ENCODE measurements at places on chromosomes 4 and X.

DNA sequence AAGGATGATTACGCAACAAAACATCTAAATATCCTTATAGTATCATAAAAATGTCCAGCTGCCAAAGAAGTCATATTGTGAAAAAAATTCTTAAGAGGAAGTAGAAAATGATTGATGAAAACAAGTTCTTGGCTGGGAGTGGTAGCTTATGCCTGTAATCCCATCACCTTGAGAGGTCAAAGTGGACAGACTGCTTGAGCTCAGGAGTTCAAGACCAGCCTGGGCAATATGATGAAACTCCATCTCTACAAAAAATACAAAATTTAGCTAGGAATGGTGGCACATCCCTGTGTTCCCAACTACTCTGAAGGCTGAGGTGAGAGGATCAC is 577.6 kb downstream of the KLHL13 start:
- no peak for DNase-seq

- no peak for DNase-seq
Measured at GRCh38 chr4:108355902-108356535, 187.3 kb upstream of the LEF1 start.

DNA sequence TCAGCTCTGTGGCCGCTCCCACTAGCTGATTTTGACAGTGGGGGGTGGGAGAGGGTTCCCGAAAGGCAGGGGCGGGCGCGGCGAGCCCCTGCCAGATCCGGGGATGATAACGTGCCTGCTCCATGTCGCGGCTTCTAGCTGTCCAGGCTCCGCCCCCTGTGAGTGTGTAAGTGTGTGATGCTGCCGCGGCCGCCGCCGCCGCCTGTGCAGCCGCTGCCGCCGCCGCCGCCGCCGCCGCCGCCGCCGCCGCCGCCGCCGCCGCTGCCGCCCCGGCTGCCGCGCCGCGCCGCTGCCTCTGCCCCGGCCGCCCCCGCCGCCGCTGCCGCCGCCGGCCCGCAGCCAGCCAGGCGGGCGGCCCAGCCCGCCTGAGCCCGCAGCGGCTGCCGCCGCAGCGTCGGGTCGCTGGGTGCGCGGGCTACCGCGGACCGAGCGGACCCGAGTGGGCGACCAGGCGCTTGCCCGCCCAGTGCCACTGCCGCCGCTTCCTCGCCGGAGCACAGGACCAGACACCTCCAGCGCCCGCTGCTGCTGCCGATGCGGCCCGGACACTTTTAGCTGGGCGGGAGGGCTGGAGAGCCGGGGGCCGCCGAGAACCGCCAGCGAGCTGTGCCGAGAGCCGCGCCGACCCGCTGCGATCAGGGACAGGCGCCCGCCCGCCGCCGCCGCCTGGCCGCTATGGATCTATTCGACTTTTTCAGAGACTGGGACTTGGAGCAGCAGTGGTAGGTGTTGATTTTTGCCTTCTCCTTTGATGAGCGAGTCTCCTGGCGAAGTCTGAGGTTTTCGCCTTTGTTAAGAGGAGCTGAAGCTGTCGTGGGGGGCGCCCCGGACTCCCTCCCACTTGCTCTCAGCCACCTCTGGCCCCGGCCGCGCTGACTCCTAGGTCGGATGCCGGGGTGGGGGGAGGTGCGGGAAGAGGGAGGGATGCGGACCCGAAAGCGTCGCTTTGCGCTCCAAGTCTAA is at the start of gene AFF2:
Gene AFF2, plus strand, starts transcription at position 195 of the 963 bp plus-strand sequence. Its CDS starts 481 bp downstream, at position 676.
- DNase-seq: peak; percentile 75

DNA sequence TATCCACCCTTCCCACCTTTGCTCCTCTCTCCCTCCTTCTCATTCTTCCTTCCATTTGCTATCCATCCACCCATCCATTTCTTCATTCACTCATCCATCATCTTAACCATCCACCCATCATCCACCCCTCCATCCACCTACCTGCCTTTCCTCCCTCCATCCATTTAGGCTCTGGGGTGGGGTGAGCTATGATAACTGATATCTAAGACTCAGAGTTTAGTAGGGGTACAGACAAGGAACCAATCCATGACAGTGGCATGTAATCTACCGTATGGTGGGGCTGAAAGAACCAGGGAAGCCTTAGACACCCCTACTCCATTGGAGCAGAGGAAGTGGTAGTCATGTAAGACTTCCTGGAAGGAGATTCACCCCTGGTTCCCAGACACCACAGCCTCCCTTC is 23.2 kb downstream of the PSAPL1 start:
- no peak for DNase-seq

DNA sequence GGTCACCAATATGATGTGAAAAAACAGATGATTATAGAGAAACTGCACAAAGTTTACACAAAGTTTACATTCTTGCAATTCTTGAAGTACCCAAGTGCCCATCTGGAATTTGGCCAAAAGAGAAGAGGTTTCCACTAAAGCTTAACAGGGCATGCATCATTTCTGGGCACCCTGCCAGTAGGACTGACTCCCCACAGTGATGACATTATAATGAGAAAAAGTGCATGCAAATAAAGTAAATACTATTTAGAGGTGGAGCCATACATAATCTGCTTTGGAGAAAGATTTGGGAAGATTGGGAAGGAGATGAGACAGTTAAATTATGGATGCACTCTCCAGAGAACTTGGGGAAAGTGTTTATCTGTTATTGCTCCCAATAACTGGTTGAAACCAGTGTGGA is 93.7 kb upstream of the TRPC3 start:
- no peak for DNase-seq

GRCh38 chrX:73728602-73729001 is 165.6 kb downstream of the CHIC1 start:
- no peak for DNase-seq

DNA sequence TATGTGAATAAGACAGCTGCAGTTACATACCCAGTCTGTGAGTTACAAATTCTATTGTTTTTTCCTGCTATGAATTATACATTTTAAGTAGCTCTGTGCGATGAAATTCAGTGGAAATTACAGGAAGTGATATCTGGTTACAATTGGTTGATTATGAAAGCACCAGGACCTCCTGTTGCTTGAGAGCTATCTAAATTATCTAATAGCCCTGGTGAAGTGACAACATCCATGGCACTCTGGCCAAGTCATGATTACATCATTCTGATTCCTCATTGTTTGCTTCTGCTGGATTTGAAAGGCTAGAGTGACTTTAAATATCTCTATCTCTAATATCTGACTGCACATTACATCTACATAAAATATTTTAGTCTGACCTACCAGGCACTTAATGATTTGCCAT is 515.0 kb downstream of the CFAP47 start:
- DNase-seq: no peak

DNA sequence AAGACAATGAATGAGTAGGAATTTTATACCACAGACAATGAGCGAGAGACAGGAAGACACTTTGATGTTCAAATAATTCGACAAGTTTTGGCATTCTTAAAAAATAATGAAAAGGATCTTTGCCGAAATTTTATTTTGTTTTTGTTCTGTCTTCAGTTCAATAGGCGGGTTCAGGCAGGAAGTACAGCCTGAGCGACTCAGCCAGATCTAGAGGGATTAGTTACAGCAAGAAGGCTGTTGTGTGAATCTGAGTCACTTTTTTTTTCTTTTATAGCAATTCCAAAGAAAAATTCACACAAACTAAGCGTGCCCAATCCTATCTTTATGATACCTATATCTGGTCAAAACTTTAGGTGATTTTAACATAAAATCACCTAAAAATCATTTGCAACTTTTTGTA is 505.4 kb upstream of the FAM241A start:
- no peak for DNase-seq

GRCh38 chrX:41180194-41180908 is 95.1 kb downstream of the USP9X start:
- no peak for DNase-seq

GRCh38 chr4:184885602-184886001 is 59.8 kb upstream of the ACSL1 start:
- DNase-seq: no peak

DNA sequence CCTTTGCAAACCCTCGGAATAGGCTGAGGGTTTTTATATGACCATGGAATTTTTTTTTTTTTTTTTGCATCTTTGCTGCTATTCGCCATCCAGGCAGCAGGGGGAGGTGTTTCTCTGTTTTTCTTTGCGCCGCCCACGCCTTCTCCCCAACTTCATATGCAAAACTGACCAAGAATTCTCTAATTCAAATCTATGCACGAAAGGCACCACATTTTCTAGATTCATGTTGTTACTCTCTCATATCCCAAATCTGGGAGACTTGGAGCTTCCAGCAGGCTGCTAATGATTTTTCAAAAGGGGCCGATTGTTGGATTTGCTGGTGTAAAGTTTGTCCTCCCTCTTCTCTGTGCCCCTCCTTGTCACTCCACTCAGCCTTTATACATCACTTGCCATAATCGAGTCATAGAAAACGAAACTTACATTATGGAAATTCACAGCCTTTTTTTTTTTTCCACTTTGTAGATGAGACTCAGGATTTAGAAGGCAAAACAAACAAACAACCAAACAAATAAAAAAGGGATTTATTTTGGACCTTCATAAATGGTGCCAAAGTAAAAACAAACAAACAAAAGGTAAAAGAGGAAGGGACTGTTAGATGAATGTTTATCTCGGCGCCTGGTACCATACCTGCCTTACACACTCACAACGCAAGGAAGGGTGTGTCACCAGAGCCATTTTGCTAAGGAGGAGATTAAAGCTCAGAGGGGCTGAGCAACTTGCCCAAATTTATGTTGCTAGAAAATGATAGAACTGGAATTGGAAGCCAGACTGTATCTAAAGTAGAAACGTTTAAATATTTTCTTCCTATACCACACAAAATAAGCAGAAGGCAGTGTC is 29.3 kb upstream of the BOD1L1 start:
- DNase-seq: peak; percentile 72

- DNase-seq: peak; percentile 72
Measured at GRCh38 chrX:9899640-9900111, 67.5 kb upstream of the CLDN34 start.

DNA sequence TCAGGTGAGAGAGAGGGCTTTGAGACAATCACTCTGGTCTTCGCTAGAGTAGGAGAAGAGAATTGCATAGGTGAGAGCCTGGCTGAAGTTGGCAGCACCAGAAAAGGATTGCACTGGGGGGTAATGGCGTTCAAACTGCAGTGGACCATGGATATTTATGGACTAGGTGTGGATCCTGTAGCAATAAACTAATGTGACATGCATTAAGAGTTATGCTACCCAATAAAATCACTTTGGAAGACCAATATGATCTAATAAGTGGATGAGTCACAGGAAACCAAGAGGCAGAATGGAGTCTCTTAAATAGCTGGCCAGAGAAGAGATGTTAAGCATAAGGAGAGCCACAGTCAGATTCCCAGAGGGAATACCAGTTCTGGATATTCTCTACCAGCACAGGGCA is 259.8 kb downstream of the FBXO8 start:
- DNase-seq: no peak

- DNase-seq: no peak
Measured at GRCh38 chr4:10024303-10024702, 3.0 kb upstream of the SLC2A9 start.

- no peak for DNase-seq
Measured at GRCh38 chrX:30995705-30996104, 76.1 kb downstream of the FTHL17 start.

GRCh38 chrX:1581132-1581531 is 10.3 kb upstream of the AKAP17A start:
- DNase-seq: no peak

DNA sequence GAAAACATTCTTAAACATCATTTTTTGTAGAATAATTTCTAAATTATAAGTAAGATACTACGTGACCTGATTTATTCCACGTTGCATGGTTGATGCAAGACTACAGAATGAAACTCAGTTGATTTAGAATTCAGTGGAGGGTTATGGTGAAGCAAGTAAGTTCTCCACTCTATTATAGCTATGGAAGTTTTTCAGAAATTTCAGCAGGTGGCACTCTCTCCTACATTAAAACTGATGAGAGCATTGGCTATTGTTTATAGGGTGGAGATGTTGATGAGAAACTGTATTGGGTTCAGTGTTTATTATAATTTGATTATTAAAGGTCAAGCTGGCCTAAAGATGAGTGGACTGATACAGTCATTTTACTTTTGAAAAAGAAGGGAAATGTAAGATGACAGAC is 88.0 kb downstream of the FNIP2 start:
- no peak for DNase-seq

DNA sequence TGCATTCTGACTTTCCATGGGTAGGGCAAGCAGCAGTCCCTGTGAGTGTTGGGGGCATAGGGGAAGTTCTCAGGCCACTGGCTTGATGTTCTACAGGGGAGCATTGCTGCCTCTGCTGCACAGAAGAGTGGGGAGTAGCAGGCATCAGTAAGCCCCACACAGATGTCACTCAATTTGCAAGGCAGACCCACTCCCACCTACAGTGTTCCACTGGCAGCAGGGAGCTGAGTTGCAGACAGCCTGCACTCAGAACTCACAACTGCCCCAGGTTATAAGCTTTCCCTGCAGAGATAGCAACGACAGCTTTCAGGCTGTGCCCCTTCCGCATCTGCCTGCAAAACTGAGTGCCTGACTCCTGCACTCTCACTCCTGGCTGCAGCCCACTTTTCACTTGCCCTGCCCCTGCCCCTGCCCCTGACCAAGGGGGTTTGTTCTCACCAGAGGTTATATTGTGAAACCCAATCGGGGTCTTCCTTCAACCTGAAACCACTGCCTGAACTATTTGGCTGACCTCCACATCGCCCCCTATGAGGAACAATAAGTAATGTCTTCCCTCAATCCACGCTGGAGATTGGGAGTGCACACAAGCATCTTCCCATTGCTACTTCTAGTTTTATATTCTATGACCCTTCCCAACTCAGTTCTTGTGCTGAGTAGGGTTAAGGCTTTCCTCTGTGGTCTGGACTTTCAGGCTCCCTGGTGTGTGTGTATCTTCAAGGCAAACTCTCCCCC is 227.4 kb upstream of the CXorf51B start:
- no peak for DNase-seq

GRCh38 chrX:12580548-12580947 is 210.7 kb upstream of the PRPS2 start:
- no peak for DNase-seq
